ENCODE measurements at places on chromosomes 1 and 21.

DNA sequence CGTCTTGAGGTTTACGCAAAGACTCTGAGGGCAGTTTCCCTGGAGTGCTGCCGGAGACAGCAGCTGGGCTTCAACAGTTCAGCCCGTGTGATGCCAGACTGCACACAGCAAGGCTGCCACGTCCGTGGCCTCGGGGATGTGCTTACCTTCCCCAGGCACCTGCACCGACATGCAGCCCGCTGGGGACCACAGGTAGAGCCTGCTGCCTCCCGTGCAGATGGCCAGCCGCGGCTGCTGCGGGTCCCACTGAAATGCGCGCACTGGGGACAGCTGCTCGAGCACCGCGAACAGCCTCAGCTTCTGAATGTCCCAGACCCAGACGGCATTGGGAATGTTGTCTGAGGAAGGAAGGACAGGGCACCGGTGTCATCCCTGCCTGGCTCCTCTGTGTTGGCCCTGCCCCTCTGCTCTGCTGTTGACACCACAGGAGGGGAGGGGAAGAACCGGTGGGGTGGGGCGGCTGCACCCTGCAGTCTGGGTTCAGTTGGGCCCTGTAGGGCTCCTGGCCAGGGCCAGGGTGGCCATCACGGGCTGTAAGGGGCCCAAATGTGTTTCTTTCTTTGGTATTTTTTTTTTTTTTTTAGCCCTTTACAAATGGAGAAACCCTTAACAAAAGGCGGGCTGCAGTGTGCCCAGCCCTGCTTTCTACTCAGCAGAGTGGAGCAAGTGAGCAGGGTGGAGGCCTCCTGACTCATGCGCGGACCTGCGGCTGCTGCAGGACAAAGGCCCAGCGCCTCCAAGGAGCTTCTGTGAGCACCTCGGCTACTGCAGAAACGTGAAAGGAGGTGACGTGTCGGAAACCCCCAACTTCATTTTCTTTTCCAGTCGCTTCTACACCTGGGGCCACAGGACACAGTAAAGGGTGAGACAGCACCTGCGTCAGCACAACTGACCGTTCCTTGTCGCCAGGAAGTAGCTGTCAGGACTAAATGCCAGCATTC is 6.8 kb downstream of the TPRG1L start:
- DNase-seq = no peak

DNA sequence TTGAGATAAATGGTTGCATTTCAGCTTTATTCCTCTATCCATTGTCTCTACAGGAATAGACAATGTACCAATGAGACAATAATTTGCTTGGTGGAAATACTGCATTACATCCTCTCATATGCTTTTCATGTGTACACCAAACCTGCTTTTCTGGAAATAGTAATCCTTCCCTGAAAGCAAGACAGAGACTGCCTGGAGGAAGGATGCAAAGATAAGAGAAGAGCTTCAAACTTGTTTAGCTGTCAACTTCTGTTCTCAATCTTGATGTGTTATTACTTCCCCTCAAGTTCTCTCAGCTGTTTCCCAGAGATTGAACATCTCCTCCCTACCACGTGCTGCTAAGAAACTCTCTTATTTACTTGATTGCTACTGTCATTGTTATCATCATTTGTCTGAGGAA is 1125.4 kb upstream of the TMPRSS15 start:
- DNase-seq = no peak

- no peak for DNase-seq
Observed at GRCh38 chr1:41672641-41673361, 188.3 kb upstream of the EDN2 start.

DNA sequence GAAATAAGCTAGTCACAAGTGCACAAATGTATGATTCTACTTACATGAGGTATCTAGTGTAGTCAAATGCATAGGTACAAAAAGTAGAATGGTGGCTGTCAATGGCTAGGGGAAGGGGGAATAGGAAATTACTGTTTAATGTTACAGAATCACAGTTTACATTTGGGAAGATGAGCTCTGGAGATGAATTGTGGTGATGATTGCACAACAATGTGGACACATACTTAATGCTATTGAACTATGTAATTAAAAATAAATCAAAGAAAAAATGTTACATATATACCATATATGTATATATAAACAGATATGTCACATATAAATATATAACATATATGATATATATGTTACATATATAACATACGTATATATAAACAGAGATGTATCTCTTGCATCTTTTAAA is 39.4 kb downstream of the VAV3 start:
- DNase-seq = no peak

DNA sequence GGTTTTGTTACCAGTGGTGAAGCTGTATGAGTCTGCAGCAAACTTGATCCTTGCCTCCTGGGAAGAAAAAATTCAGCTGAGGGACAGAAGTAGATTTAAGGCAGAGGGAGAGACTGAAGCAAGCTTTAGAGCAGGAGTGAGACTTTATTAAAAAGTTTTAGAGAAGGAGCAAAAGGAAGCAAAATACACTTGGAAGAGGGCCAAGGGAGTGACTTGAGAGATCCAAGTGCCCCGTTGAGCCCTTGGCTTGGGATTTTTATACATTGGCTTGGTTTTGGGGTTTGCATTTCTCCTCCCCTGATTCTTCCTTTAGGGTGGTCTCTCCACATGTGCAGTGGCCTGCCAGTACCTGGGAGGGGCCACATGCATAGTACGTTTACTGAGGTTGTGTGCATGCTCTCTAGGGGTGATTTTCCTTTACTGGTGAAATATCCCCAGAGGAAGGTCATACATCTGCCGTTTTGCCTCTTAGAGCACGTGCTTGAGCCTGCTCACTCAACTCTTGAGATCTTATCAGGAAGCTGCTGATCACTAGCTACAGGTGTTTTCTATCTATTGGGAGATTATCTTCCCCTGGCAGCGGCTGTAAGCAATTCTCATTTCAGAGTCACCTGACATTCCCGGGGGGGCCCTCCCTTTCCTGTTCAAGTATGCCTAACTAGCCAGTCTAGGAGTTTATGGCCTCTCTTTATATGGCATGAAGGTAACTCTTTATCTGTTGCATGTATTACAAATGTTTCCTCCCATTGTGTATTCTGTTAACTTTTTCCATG is 20.3 kb downstream of the FASLG start:
- DNase-seq = no peak

DNA sequence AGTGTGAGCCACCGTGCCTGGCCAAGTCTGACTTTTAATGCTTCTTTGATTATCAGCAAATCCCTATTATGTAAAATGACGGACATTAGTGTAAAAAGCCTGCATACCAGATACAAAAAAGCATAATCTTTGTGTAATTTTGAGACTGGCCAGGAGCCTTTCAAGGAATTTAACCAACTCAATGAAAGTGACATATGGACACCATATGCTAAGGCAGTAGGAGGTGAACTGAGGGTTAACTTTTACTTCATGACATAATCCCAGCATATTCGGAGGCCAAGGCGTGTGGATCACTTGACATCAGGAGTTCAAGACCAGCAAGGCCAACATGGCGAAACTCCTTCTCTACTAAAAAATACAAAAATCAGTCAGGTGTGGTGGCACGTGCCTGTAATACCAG is 94.6 kb downstream of the EIF4G3 start:
- DNase-seq = no peak

DNA sequence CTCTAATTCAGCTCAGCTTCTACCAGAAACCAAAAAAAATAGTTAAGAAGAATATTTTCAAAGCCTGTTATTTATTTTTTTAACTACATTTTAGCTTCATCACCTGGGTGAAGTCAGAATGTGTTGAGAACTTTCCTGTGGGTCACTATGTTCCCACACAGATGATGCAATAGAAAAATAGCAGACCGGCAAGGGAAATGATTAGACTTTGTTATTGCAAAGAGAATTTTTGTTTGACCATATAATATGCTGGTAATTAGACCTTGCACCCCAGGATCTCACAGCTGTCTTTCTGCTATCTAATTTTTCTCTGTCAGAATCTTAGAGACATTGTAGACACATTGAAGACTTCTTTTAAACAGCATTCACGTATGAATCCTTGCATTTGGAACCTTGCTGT is 299.3 kb downstream of the TBX15 start:
- DNase-seq = no peak

- DNase-seq = no peak
Observed at GRCh38 chr1:208455821-208456220, 211.6 kb upstream of the PLXNA2 start.

GRCh38 chr1:181153634-181153961 is 65.1 kb downstream of the IER5 start:
- no peak for DNase-seq

- DNase-seq = no peak
Observed at GRCh38 chr1:201122321-201122957, 4.5 kb downstream of the ASCL5 start.

- DNase-seq = no peak
Observed at GRCh38 chr1:187203257-187203656, 374.5 kb downstream of the PLA2G4A start.

DNA sequence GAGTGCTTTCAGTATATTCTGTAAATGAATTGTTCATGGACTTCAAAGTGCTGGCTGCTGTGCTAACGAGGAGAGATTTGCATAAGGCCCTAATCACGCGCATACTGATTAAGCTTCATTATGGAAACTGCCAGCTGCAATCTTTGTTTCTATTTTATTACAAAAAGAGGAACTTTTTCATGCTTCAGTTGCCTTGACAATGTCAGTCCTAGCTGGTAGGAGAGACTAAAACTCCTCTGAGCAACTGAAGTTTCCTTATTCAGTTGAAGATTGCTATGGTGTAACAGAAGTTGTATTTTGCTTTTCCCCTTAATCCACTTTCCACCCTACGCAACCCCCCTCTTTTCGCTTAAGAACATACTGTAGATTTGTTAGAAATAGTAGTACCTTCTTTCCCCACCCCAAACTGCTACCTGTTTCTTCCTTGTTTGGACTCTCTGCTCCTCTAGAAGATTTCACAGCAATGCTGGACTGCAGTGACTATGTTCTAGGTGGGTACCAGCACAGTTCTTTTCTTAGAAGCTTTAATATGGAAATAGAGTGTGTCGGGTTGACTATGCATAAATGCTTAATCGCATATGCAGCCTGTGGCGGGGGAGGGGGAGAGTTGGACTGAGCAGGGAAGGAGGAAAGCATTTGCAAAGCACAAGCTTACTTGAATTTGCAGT is 108.3 kb downstream of the POU2F1 start:
- no peak for DNase-seq

- no peak for DNase-seq
Observed at GRCh38 chr21:35189077-35189863, 140.2 kb upstream of the RUNX1 start.

GRCh38 chr1:12580054-12580887 is 37.7 kb downstream of the DHRS3 start:
- no peak for DNase-seq

GRCh38 chr1:225921734-225922709 is 2.0 kb downstream of the PYCR2 start:
- DNase-seq = no peak

- DNase-seq = no peak
Observed at GRCh38 chr1:68624233-68624632, 127.4 kb upstream of the DEPDC1 start.

GRCh38 chr1:107936498-107937481 is 28.2 kb downstream of the VAV3 start:
- no peak for DNase-seq

DNA sequence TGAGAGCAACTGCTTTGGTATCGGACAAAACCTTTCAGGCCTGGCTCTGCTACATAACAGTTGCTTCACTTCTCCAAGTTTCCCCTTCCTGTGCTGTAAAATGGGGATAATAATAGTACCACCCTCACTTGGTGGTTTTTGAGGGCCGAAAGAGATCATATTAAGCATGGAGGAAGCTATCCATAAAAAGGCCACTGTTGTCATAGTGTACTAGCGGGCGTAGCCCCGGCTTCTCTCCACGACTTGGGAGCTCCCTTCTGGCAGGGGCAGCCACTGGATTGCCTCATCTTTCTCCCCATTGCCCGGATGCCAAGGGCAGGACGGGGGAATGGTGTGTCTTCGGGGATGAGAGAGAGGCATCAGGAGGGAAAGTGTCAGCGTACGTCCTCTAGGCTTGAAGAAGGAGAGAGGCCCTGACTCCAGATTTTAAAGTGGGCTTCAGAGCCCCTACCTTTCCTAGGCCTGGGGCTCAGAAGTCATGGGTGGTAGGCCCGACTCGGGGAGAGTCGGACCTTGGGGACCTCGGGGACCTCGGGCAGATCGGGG is 548 bp upstream of the MFSD2A start:
- DNase-seq = no peak

GRCh38 chr1:76481672-76482071 is 385.6 kb upstream of the ST6GALNAC5 start:
- DNase-seq = no peak

DNA sequence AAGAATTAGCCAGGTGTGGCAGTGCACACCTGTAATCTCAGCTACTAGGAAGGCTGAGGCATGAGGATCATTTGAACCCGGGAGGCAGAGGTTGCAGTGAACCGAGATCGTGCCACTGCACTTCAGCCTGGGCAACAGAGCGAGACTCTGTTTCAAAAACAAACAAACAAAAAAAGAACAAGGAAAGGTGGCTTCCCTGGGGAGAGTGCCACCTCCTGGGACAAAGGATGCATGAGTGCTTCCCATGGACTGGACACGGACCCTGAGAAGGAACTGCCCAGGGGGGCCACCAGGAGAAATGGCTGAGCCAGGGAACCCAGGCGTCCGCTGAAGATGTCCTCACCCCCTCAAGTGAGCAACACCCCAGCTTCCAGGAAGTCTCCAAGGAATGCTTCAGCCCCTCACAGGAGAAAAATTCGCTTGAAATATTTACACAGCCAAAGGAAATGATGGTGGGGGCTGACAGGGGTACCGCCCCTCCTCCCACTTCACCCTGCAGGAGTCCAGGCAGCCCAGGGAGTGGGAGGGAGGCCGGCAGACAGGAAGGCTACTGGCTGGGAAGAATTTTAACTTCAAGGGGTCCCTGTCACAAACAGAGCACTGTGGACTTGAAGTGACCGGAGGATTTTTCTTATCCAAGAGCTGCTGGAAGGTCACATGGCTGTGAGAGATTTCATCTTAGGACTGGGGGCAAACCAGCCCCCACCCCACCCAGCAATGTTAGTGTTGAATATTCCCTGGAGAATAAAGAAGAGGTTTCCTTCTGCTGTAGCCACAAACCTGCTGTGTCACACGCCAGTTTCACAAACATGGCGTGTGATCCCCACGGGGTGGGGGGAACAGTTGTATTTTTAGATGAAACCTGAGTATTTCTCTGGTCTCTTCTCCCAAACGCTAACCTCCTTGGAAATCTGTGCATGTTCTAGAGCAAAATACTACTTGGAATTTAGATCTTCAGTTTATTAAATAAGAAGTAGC is 90.8 kb upstream of the SLC25A33 start:
- no peak for DNase-seq

DNA sequence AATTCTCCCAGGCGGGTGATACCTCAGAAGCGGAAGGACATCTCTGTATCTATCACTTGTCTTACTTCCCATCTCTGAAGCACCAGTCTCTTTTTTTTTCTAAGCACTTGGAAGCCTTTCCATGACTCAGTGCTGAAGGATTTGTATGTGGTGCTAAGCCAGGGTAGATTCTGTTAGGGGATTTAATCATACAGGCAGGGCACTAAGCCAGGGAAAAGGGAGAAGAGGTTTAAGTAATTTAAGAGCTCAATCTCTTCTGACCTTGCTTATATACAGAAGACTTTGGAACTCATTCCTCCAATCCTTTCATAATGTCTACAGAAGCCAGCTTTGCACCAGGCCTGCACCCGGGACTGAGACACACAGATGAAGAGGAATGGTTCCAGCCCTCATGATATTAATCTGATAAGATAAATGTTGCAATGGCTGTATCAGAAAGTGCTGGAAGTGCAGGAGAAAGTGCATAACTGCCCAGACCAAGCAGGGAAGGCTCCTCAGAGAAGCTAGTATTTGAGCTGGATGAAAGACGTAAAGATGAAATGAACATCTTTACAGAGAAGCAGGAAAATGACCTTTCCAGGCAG is 11.0 kb downstream of the FAM163A start:
- DNase-seq = no peak

Measured in GOT3 (cell line).